ENCODE measurements at places on chromosomes 16 and 17.

- no peak for DNase-seq
Measured at GRCh38 chr17:57968456-57968855, 13.2 kb upstream of the CUEDC1 start.

DNA sequence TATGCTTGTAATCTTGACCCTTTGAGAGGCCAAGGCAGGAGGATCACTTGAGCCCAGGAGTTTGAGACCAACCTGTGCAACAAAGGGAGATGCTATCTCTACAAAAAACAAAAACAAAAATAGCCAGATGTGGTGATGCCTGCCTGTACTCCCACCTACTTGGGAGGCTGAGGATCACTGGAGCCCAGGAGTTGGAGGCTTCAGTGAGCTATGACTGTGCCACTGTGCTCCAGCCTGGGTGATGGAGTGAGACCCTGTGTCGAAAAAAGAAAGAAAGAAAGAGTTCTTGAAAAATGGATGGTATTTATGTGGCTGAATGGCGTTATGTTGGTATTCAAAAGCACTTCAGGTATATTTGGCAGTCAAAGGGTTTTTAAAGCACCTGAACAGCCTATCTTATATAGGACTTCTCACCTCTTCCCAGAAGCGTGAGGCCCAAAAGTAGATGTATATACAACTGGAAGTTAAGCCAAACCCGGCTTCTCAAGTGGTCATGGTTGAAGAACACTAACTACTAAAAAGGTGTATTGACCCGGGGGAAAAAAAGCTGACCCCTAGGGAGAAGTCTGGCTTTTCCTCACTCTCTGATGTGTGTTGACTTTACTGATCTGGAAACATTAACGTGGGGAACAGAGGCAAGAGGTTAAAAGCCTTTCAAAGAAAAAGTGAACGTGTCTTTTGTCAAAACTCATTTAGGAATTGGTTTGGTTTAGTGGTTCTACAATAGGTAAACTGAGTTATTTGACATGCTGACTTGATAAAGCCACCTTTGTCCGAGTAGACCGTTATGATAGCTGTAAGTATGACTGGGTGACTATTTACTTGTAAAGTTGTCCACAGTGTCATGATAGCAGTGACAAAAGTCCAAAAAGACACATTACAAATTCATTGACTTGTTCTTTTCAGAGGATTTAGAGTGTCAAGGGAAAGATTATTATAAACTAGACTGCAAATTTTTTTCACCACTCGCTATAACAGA is 183.4 kb downstream of the IRX3 start:
- no peak for DNase-seq

DNA sequence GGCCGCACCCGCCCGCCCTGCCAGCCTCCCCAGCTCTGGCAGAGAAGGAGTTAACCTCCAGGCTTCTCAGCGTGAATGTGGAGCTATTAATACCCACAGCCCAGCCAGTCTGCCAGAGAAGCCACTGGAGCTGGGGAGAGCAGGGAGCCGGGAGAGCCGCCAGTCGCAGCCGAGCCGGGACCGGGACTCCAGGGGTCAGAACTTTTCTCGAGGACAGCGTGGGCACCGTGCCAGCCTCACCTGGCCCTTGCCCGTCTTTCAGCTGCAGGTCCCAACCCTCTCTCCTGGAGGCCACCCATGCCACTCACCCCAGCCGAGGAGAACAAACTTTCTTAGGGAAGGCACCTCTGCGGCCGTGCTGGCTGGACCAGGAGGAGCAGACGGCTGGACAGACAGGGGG is 33.8 kb upstream of the SBK1 start:
- DNase-seq = peak; percentile 6

DNA sequence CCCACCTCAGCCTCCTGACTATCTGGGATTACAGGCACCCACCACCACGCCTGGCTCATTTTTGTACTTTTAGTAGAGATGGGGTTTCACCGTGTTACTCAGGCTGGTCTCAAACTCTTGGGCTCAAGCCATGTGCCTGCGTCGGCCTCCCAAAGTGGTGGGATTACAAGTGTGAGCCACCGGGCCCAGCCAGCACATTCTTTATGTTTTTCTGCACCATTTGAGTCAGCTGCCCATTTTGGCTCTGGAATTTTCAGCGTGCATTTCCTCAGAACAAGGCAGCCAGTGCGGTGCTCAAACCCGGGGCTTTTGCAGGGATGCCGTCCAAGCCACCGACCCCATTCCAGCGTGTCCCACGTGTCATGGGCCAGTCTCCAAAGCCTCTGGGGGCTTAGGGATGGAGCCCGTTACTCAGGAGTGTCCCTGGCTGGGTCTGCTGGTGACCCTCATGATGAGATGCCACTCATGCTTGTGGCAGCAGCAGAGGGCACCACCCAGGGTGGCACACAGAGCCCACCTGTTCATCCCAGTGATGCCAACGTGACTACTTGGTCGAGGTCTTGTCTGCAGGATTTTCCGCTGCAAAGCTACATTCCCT is 3.7 kb upstream of the RAB40C start:
- DNase-seq = no peak

- DNase-seq = no peak
Measured at GRCh38 chr16:70634861-70635260, 11.5 kb upstream of the IL34 start.
